ENCODE measurements at places on chromosomes 13 and 19. TPM values are rescaled to one million over a fixed set of nuclear protein-coding genes. Genes with fewer than 3 reads are reported as not detected.

DNA sequence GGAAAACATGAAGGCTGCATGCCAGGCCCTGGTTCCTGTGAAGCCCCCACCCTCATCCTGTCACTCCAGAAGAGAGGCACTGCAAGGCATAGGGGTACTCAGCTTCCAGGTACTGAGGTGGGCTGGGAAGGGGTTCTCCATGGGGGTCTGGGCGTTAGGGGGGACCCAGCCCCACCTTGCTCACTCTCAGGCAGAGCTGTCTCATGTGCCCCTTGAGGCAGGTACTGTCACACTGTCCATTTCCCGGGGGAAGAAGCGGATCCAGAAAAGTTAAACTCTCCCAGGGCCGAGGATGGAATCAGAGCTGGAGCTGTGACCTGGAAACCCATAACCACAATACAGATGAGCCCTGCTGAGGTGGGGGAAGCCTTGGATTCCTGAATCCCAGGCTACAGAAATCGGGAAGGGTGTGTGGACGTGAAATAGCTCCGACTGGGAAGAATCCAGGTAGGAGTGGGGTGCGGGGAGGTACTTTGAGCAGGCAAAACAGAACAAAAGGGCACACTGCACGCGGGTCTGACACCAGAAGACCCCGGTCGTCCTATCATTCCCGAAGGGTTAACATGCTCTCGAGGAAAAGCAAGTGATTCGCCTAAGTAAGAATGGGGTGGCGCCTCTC lies 540 bp upstream of the USE1 start:
- peaks cover 22% of the 10 kb centered on the region for H3K36me3 ChIP-seq
- H3K27ac ChIP-seq, result peak overlapping the region; percentile 94
- no peak for DNase-seq
- no peaks in the 10 kb centered on the region for H3K27me3 ChIP-seq
- H3K4me1 ChIP-seq, result peaks cover 19% of the 10 kb centered on the region

- no peaks in the 10 kb centered on the region for H3K4me1 ChIP-seq
- no peak for DNase-seq
- H3K27me3 ChIP-seq, result peaks cover 31% of the 10 kb centered on the region
These were observed 76.0 kb upstream of the GPR12 start for GRCh38 chr13:26836626-26837025.

Gene CEACAM1
- total RNA-seq, result 37.0 TPM

Gene SLITRK6
- not detected for total RNA-seq

Gene RTBDN
- total RNA-seq, result not detected

- H3K4me3 ChIP-seq, result no peak overlapping the region
- H3K27ac ChIP-seq, result no peak overlapping the region
- DNase-seq, result peak; percentile 46
- peaks cover 5% of the 10 kb centered on the region for H3K4me1 ChIP-seq
- H3K27me3 ChIP-seq, result peaks cover 11% of the 10 kb centered on the region
- no peaks in the 10 kb centered on the region for H3K36me3 ChIP-seq
These were observed 89.7 kb downstream of the RAB20 start for GRCh38 chr13:110471833-110472162.

DNA sequence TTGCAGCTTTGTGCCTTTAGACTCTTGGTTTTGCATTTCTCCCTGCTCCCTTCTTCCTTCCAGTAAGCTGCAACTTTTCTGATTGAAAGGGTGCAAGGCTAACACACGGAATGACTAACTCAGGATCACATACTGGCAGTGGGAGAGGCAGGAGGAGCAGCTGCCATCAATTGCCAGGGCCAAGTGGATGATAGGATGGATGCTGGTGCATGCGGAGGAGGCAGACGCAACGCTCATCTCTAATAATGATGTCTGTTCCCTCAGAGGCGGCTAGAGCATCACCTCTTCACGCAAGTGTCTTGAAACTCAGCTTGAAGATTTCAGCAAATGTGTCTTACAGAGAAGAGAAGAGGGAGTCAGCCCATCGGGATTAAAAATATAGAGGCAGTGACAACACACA lies 49.5 kb upstream of the TPM4 start:
- no peak for DNase-seq
- no peak overlapping the region for H3K4me3 ChIP-seq
- peaks cover 3% of the 10 kb centered on the region for H3K27me3 ChIP-seq

- H3K4me3 ChIP-seq, result peak within 1 kb of the TSS; percentile 92
- peak within 1 kb of the TSS; percentile 87 for H3K27ac ChIP-seq
These were observed at the start of gene ITM2B for GRCh38 chr13:48233046-48233888. Gene ITM2B (plus strand): TSS chr13:48233206. CDS start chr13:48233361, 155 bp downstream.

GRCh38 chr13:29476046-29476445 lies 119.4 kb downstream of the SLC7A1 start:
- H3K4me1 ChIP-seq, result no peaks in the 10 kb centered on the region
- H3K27ac ChIP-seq, result no peak overlapping the region
- no peaks in the 10 kb centered on the region for H3K36me3 ChIP-seq

DNA sequence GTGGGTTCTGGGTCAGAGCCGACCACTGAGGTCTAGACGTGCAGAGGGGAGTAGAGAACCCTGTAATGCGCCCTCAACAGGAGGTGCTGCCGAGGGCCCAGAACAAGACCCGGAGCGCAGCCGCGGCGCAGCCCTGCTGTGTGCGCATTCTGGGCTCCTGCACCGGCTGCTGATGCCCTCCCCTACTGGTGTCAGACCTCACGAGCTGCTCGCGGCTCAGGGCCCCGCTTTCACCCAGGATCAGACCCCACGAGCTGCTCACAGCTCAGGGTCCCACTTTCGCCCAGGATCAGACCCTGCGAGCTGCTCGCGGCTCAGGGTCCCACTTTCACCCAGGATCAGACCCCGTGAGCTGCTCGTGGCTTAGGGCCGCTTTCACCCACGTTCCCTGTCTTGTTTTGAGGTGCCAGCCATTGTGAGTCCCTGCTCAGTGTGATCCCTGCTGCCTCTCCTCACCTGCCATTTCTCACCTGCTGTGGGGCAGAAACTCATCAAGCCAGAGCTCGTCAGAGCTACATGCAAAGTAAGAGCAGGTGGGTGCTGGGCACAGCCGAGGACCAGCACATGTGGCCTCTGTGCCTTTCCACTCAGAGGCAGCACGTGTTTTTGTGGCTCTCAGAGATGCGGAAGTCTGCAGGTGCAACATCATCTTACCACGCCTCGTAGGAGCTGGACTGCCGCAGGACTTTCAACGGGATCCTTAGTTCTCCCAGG lies 47.0 kb upstream of the C13orf46 start:
- H3K27me3 ChIP-seq, result no peaks in the 10 kb centered on the region
- H3K4me3 ChIP-seq, result no peak overlapping the region
- no peak for DNase-seq
- peaks cover 3% of the 10 kb centered on the region for H3K36me3 ChIP-seq
- H3K27ac ChIP-seq, result no peak overlapping the region
- H3K4me1 ChIP-seq, result peaks cover 3% of the 10 kb centered on the region

Gene ANKRD24
- 0.82 TPM for total RNA-seq

Gene RNF225
- 0.61 TPM for total RNA-seq

DNA sequence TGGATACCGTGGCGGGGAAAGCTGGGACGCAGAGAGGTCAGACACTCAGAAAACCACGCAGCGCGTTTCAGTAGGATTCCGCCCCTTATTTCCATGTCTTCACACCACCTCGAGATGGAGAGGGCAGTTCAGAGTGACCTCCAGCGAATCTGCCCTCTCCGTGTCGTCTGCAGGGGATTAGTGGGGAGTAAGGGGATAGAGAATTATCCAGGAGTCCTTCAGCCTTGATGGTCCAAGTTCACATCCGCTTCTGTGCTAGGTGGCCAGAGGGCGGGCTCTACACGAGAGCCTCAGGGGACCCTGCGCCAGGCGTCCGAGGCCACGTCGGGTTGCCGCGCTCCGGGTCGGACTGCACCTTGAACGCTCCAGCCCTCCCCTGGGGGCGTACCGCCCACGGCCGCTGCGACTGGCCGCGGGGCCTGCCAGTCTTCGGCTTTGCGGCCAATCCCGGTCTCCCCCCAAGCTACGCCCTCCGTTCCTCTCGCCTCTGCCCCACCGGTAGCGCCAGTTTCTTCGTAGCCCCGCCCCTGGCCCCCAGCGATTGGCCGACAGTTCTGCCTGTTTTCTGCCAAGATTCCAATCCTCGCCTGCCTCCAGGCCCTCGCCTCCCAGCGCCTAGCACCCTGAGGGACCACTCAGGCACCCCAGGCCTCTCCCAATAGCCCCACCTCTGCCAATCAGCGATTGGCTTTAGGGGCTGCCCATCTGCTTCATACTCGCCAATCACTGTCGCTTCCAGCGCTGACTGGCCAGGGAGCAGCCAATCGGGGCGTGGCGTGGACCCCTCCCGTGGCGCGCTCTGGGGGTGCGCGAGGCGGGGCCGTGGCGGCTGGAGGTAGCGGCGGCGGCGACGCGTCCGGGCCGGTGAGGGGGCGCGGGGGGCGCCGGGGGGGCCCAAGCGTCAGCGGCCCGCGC lies at the start of gene SLC25A42:
Gene SLC25A42, plus strand, starts transcription at position 812 of the 915 bp plus-strand sequence. CDS start 32,131 bp downstream, outside the sequence.
- peak within 1 kb of the TSS; percentile 86 for H3K4me3 ChIP-seq
- peak within 1 kb of the TSS; percentile 91 for H3K27ac ChIP-seq
- H3K36me3 ChIP-seq, result no peaks in the 10 kb centered on the region
- DNase-seq, result peak; percentile 100
- H3K4me1 ChIP-seq, result peaks cover 31% of the 10 kb centered on the region
- no peaks in the 10 kb centered on the region for H3K27me3 ChIP-seq

GRCh38 chr13:74388626-74389025 lies 254.4 kb upstream of the KLF12 start:
- H3K4me1 ChIP-seq, result no peaks in the 10 kb centered on the region
- no peak overlapping the region for H3K4me3 ChIP-seq
- H3K36me3 ChIP-seq, result no peaks in the 10 kb centered on the region
- H3K27me3 ChIP-seq, result no peaks in the 10 kb centered on the region
- no peak for DNase-seq

DNA sequence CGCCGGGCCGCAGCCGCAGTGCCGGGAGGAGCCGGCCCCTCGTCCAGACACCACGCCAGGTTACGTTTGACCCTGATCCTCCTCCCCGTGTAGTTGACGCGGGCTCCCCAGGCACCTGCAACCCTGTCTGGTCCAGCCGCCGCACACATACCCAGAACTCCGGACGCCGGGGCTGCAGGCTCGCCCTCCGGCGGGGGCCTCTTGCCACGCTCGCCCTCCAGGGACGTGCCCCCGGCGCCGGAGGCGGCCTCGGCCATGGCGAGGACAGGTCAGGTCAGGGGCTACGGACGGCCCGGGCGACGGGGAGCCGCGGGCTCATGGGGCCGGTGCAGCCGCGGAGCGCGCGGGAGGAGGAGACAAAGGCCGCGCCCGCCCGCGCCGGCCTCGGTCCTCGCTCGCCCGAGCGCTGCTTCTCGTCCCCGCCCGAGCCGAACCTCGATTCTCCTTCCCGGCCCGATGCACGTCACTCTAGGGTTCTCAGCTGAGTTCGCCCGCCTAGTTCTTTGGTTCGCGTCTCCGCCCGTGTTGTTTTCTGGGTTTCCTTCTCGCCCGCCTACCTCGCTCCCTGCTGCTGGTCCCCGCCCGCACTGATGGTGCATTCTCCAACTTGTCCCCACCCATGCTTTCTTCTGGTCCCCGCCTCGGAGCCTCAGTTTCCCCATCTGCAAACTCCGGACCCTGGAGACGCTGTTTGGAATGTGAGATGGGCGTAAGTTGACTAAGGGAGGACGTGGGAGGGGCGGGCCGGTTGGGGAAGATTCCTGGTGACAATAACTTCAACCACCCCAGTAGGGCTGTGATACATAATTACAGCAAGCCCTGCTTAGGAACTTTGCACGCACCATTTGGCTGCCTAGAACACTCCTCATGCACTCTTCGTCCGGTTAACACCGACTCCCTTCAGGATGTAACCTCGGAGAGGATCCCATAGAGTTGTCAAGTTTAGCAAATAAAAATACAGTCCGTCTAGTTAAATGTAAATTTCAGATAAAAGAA lies at the start of gene ANO8:
Gene ANO8, minus strand, starts transcription at position 442 of the 996 bp plus-strand sequence. Its CDS starts 185 bp downstream, at position 257.
- H3K27me3 ChIP-seq, result peaks cover 11% of the 10 kb centered on the region
- peaks cover 8% of the 10 kb centered on the region for H3K36me3 ChIP-seq
- DNase-seq, result peak; percentile 98

Gene TEX26
- not detected for total RNA-seq

Gene PABPC3
- 0.52 TPM for total RNA-seq

Gene KCNN4
- total RNA-seq, result 43.9 TPM

- H3K4me3 ChIP-seq, result no peak overlapping the region
- peaks cover 2% of the 10 kb centered on the region for H3K36me3 ChIP-seq
- H3K27me3 ChIP-seq, result no peaks in the 10 kb centered on the region
These were observed 224.7 kb downstream of the DCT start for GRCh38 chr13:94254737-94255136.

Gene ZNF221
- total RNA-seq, result 2.5 TPM

Gene PRSS57
- total RNA-seq, result not detected

Gene CAMSAP3
- 0.30 TPM for total RNA-seq

GRCh38 chr13:100541897-100542825 lies 46.4 kb downstream of the GGACT start:
- peak; percentile 15 for DNase-seq
- peaks cover 20% of the 10 kb centered on the region for H3K4me1 ChIP-seq
- no peak overlapping the region for H3K4me3 ChIP-seq
- no peaks in the 10 kb centered on the region for H3K27me3 ChIP-seq
- H3K36me3 ChIP-seq, result peaks cover 3% of the 10 kb centered on the region

- peaks cover 9% of the 10 kb centered on the region for H3K4me1 ChIP-seq
- peak; percentile 81 for DNase-seq
- no peaks in the 10 kb centered on the region for H3K36me3 ChIP-seq
- H3K27me3 ChIP-seq, result no peaks in the 10 kb centered on the region
- no peak overlapping the region for H3K27ac ChIP-seq
These were observed 14.6 kb downstream of the GNA11 start for GRCh38 chr19:3108775-3109174.

Gene FUT1
- 0.06 TPM for total RNA-seq

DNA sequence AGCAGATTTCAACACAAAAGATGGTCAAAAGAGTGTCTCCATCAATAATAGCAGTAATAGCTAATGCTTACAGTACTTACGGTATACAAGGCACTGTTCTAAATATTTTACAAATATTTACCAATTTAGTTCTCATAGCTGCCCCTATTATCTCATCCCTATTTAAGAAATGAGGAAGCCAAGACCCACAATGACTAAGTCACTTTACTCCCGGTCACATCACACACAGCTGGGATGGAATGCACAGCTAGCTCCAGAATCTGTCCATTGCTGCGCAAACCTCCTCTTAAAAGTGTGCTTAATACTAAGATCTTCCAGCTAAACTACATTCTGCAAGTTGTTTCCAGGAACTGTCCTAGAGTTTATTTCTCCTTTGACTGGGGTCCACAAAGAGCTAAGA lies 63.4 kb downstream of the RAP2A start:
- H3K27me3 ChIP-seq, result peaks cover 3% of the 10 kb centered on the region
- H3K4me1 ChIP-seq, result peaks cover 10% of the 10 kb centered on the region
- H3K36me3 ChIP-seq, result no peaks in the 10 kb centered on the region
- H3K27ac ChIP-seq, result no peak overlapping the region
- no peak for DNase-seq
- no peak overlapping the region for H3K4me3 ChIP-seq

GRCh38 chr13:87680298-87680697 lies 9.1 kb downstream of the SLITRK5 start:
- H3K27ac ChIP-seq, result no peak overlapping the region
- H3K36me3 ChIP-seq, result no peaks in the 10 kb centered on the region
- no peak overlapping the region for H3K4me3 ChIP-seq
- H3K27me3 ChIP-seq, result peaks cover 26% of the 10 kb centered on the region
- DNase-seq, result no peak
- peaks cover 5% of the 10 kb centered on the region for H3K4me1 ChIP-seq

GRCh38 chr19:40705362-40705651 lies 11.4 kb downstream of the COQ8B start:
- no peaks in the 10 kb centered on the region for H3K27me3 ChIP-seq
- no peaks in the 10 kb centered on the region for H3K4me1 ChIP-seq
- no peak overlapping the region for H3K4me3 ChIP-seq
- H3K27ac ChIP-seq, result no peak overlapping the region

GRCh38 chr13:93378184-93378583 lies 151.6 kb downstream of the GPC6 start:
- no peaks in the 10 kb centered on the region for H3K4me1 ChIP-seq
- no peaks in the 10 kb centered on the region for H3K27me3 ChIP-seq
- no peak overlapping the region for H3K27ac ChIP-seq
- no peak for DNase-seq
- no peaks in the 10 kb centered on the region for H3K36me3 ChIP-seq
- no peak overlapping the region for H3K4me3 ChIP-seq

Gene GPR42
- total RNA-seq, result 0.12 TPM

All from activated CD8-positive, alpha-beta memory T cell treated with anti-CD3 and anti-CD28 coated beads, Interleukin-2, amount 10 ng/mL, durations not matched to agents 7 days and 5 days (primary cell).